ENCODE measurements at places on chromosomes 11 and 22. TPM values are rescaled to one million over a fixed set of nuclear protein-coding genes. Genes with fewer than 3 reads are reported as not detected.

DNA sequence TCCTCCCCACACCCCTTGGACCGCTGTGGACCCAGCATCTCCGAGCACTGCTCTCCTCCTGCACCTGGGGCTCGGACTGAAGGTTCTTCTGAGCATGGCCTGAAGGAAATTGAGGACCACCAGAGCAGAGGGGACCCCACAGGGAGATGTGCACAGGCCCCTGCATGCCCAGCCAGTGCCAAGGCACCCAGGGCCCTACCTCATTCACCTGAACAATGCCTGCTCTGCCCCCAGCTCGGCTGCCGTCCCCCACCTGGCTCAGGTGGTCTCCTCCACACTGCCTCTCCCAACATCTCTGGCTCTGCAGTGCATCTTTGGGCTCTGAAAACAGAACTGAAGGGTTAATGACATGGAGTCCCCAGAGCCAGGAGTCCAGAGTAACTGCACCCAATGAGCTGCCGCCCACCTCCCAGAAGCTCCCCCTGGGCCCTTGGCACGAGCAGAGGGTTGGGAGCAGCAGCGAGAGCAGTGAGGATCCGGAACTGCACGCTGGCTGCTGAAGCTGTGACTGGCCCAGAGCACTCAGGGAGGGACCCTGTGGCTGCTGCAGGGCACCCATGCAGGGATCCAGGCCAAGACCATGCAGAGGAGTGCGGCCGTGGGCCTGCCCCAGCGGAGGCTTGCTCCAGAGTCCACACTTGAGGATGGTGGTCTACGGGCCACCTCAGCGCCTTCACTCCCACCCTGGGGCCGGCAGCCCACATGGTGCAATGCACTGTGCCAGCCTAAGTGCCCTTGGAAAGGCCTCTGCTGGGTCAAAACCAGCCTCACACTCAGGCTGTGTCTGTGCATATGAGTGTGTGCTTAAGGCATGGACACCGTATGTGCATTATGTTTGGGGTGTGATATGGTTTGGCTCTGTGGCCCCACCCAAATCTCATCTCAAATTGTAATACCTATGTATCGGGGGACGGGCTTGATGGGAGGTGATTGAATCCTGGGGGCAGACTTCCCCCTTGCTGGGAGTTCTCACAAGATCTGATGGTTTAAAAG lies 686.1 kb downstream of the TBC1D22A start:
- no peaks in the 10 kb centered on the region for H3K4me1 ChIP-seq
- H3K36me3 ChIP-seq: no peaks in the 10 kb centered on the region
- no peak for DNase-seq

GRCh38 chr11:2760196-2760871 lies 60.5 kb upstream of the KCNQ1OT1 start:
- no peaks in the 10 kb centered on the region for H3K36me3 ChIP-seq
- H3K27me3 ChIP-seq: no peaks in the 10 kb centered on the region
- H3K4me1 ChIP-seq: no peaks in the 10 kb centered on the region
- H3K4me3 ChIP-seq: no peak overlapping the region

- no peak overlapping the region for H3K27ac ChIP-seq
- H3K4me1 ChIP-seq: no peaks in the 10 kb centered on the region
- H3K36me3 ChIP-seq: no peaks in the 10 kb centered on the region
- no peak overlapping the region for H3K4me3 ChIP-seq
Measured at GRCh38 chr11:44752713-44753112, 26.0 kb downstream of the TSPAN18 start.

DNA sequence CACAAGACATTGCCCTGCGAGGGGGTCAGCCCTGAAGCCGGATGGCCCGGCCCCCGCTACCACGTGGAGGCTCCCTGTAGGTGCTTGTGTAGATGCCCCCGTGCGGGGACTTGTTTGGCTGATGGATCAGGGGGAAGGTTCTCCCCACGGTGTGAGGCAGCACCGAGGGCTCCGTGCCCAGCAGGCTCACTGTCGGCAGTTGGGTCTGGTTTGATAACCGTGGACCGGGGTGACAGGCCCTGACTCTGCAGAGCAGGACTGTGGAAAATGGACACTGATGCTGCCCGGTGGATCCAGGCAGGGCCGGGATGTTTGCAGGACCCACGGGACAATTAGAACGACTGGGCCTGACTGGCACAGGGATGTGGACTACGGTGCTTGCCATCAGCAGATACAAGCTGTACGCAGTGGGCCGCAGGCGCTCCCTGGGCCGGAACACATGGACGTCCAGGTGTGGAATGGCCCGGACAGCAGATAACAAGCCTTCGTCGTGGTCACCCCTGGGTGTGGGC lies 19.0 kb downstream of the KCNQ1 start:
- no peak for DNase-seq
- peaks cover 13% of the 10 kb centered on the region for H3K4me1 ChIP-seq
- H3K36me3 ChIP-seq: no peaks in the 10 kb centered on the region
- H3K27ac ChIP-seq: no peak overlapping the region
- H3K27me3 ChIP-seq: no peaks in the 10 kb centered on the region

DNA sequence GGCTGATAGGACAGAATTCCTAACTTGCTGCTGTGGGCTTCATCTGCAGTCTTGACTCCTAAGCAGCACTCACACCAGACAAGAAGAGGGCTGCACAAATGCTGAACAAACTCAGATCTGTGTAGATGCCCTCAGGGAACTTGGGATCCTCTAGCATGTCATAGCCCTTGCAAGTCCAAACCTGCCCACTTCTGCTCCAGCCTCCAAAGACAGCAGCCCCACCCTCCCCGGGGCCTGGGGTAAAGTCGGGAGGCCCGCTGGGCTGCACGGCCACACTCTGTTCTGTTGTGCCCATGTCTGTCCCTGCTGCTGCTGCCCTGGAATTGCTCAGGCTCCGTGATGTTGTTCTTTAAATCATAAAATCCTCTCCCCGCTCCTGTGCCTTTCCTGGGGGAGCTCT lies 28.3 kb downstream of the DRD2 start:
- no peaks in the 10 kb centered on the region for H3K4me1 ChIP-seq
- no peak for DNase-seq
- H3K27ac ChIP-seq: no peak overlapping the region

DNA sequence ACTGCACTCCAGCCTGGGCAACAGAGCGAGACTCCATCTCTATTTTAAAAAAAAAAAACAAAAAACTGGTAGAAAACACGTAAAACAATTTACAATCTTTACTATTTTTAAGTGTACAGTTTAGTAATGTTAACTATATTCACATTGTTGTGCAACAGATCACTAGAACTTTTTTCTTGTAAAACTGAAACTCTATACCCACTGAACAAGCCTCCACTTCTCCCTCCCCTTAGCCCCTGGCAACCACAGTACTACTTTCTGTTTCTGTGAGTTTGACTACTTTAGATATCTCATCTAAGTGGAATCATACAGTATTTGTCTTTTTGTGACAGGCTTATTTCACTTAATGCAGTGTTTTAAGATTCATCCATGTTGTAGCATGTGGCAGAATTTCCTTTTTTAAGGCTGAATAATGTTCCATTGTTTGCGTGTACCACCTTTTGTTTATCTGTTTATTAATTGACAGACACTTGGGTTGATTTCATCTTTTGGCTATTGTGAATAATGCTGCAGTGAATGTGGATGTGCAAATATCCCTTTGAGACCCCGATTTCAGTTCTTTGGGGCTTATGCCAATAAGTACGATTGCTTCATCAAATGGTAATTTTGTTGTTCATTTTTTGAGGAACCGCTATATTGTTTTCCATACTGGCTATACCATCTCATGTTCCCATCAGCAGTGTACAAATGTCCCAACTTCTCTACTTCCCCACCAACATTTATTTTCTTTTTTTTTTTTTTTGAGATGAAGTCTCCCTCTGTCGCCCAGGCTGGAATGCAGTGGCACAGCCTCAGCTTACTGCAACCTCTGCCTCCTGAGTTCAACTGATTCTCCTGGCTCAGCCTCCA lies 11.0 kb downstream of the DDB2 start:
- H3K27ac ChIP-seq: no peak overlapping the region
- DNase-seq: no peak
- no peaks in the 10 kb centered on the region for H3K27me3 ChIP-seq
- no peak overlapping the region for H3K4me3 ChIP-seq
- peaks cover 42% of the 10 kb centered on the region for H3K36me3 ChIP-seq

- no peak for DNase-seq
- H3K27ac ChIP-seq: no peak overlapping the region
- no peaks in the 10 kb centered on the region for H3K36me3 ChIP-seq
Measured at GRCh38 chr11:96817482-96818399, 427.9 kb downstream of the JRKL start.

- H3K27me3 ChIP-seq: no peaks in the 10 kb centered on the region
- no peaks in the 10 kb centered on the region for H3K4me1 ChIP-seq
- DNase-seq: no peak
- no peaks in the 10 kb centered on the region for H3K36me3 ChIP-seq
- H3K4me3 ChIP-seq: no peak overlapping the region
Measured at GRCh38 chr11:110026858-110027626, 66.2 kb upstream of the ZC3H12C start.

GRCh38 chr11:113449743-113450142 lies 25.5 kb downstream of the DRD2 start:
- no peak overlapping the region for H3K27ac ChIP-seq
- no peaks in the 10 kb centered on the region for H3K36me3 ChIP-seq

GRCh38 chr11:22742157-22742613 lies 75.8 kb downstream of the GAS2 start:
- H3K4me3 ChIP-seq: no peak overlapping the region

GRCh38 chr11:67230406-67230805 lies 35.9 kb upstream of the GRK2 start:
- H3K27me3 ChIP-seq: no peaks in the 10 kb centered on the region
- H3K4me1 ChIP-seq: no peaks in the 10 kb centered on the region
- no peak for DNase-seq
- no peak overlapping the region for H3K4me3 ChIP-seq
- H3K36me3 ChIP-seq: peaks cover 60% of the 10 kb centered on the region
- no peak overlapping the region for H3K27ac ChIP-seq

DNA sequence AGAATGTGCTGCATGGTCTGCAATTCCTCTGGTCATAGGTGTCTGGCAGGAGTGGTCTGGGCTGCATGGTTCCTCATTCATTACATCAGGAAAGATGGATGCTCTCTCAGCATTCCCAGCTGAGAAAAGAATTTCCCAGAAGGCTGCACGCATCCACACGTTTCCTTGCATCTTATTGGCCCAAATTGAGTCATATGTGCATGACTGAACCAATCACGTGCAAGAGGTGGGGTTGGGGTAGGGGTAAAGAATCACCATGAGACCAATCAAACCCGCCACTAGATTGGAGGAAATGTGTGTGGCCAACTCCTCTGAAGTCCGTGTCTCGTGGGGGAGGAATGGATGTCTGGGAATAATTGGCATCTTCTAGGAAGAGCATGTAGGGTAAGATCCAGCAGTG lies 28.8 kb downstream of the TST start:
- H3K4me1 ChIP-seq: no peaks in the 10 kb centered on the region
- no peak for DNase-seq
- H3K27ac ChIP-seq: no peak overlapping the region
- H3K4me3 ChIP-seq: no peak overlapping the region
- H3K27me3 ChIP-seq: peaks cover 12% of the 10 kb centered on the region

DNA sequence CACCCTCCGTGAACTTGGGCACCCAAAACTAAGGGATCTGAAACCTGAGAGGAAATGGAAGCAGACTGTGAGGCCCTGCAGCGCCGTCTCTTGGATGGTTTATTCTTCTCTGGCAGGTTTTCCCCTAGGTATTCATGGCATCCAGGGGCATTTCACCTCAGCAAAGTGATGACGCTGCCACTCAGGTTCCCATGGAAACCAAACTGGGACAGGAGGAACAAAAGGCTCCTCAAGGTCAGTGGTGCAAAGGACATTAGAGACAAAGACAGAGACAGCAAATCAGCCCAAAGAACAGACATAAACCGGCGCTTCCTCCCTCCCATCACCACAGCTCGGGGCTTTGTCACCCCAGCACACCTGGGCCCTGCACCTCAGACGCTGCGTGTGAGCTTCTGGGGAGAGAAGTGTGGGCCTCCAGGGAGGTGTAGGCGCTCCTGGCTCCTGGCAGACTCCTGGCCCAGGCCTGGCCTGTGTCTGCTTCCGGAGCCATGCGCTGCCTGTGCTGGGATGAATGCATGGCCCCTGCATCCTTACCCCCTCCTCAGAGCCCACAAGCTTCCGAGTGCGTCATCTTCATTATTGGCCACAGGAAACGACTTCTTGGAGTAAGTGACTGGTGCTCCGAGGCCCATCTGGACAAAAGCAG lies 5.9 kb downstream of the TP53AIP1 start:
- H3K36me3 ChIP-seq: no peaks in the 10 kb centered on the region
- H3K4me3 ChIP-seq: no peak overlapping the region
- no peaks in the 10 kb centered on the region for H3K4me1 ChIP-seq
- H3K27me3 ChIP-seq: peaks cover 2% of the 10 kb centered on the region
- no peak overlapping the region for H3K27ac ChIP-seq
- DNase-seq: no peak

DNA sequence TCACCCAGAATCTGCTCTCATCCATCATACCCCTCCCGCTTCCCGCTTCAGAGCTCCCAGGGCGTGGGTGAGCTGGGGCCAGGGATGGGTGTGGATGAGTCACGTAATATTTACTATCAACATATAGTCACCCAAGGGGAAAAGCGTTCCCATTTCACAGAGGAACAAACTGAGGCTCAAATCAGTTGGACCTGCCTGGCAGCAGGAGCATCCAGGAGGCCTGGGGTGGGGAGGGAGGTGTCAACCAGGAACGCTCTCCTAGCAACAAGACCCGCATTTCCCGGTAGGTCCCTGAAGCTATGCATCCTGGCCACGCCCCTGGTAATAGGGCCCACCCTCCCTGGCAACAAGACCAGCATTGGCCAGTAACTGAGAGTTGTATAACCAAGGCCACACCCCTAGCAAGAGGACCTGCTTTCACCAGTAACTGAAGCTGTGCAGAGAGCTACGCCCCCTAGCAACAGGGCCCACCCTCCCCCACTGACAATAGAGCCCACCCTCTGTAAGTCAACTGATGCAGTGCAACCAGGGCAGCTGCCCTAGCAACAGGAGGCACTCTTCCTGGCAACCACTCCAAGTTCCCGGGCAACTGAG lies 32.7 kb upstream of the TXNRD2 start:
- DNase-seq: peak; percentile 71
- peaks cover 8% of the 10 kb centered on the region for H3K36me3 ChIP-seq
- H3K27ac ChIP-seq: no peak overlapping the region
- no peak overlapping the region for H3K4me3 ChIP-seq

Gene SCT
- total RNA-seq: 0.19 TPM

Gene CRYBB3
- 0.09 TPM for total RNA-seq

Gene PGA3
- 0.80 TPM for total RNA-seq

Gene MRGPRX3
- total RNA-seq: not detected

Gene RPS25
- total RNA-seq: 2,320 TPM

Gene DRD2
- 0.05 TPM for total RNA-seq

Gene OR51B2
- not detected for total RNA-seq

Gene MAJIN
- total RNA-seq: 0.14 TPM

Gene TMEM258
- total RNA-seq: 161 TPM

Gene GLYAT
- not detected for total RNA-seq
